GOT3 (cell line): ENCODE measurements at places on chromosomes 6 and 20.
A peak's percentile ranks its signal among the peaks of the same experiment; 100 is the strongest.

GRCh38 chr6:99559057-99559456 lies 9.4 kb downstream of the CCNC start:
- DNase-seq, result no peak

DNA sequence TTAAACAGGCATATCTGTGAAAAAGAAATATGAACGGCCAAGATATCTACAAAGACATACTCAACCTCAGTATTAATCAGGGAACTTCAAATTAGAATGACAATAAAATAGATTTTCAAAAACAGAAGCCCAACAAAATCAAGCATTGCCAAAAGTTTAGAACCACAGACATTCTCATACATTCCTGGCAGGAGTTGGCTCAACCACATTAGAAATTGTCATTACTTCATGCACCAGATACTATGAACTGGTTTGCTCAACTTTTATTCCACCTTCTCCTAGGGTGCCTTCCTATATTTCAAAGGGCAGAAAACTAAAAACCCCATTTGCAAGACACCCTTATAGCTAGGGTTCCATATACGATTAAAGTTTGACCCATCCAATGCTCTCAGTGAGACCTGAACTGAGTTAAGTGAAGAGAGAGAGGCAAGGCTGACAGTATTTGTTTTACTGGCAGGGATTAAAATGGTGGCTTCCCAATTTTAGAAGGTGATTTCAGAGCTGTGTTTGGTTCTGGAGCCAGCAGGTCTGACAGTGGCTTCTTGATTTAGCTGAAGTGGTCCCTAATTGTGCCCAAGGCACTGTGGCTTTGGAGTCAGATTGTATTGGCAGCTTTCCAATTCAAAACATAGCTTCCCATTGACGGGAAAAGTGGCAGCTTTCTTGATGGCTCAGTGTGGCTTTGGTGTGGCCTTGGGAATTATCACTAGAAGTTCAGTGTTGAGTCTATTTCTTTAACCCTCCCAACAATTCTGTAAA lies 77.1 kb upstream of the CDYL start:
- no peak for DNase-seq

GRCh38 chr6:130787726-130788500 lies 39.3 kb upstream of the SMLR1 start:
- no peak for DNase-seq

- DNase-seq, result peak; percentile 44
Observed at GRCh38 chr20:4082406-4083097, 67.2 kb upstream of the RNF24 start.

DNA sequence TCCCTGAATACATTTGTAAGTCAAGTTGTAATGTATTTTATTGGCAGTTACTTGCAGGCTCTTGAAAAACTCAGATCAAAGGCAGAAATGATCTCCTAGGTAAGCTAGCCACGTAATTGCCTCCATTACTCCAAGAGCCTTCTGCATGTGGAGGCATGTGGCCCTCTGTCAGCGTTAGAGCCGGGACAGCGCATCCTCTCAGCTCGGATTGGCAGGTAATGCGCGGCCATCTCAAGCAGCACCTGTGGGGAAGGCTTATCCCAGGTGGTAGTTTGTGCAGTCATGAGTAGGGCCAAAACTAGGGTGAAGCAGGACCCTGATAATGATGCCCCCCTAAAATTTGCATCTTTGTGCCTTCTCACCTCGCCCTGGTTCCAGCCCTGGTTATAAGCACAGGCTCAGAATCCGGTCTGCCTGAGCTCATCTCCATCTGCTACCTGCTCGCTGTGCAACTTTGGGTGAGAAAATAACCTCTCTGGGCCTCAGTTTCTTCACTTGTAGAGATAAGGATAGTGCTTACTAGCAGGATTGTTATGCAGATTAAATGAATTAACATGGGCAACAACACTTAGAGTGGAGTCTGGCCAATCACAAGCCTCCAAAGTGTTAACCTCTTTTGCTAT lies 157.5 kb upstream of the PMEPA1 start:
- DNase-seq, result no peak

DNA sequence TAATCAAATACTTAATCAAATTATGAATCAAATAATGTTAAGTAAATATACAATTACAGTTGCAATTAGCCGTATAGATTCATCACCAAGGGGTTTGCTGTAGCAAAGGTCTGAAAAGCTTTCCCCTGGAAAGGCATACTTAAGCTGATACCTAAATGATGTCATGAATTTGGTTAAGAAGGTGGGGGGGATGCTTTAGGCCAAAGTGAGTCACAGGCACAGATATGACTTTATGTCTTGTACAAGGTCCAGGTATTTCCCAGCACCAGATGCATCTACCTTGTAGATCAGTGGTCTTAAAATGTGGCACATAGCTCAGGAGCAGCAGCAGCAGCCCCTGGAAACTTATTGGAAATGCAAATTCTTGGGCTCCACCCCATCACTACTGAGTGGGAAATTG lies 557.3 kb upstream of the CDH4 start:
- DNase-seq, result no peak

GRCh38 chr6:161104966-161105365 lies 113.4 kb downstream of the MAP3K4 start:
- DNase-seq, result no peak

DNA sequence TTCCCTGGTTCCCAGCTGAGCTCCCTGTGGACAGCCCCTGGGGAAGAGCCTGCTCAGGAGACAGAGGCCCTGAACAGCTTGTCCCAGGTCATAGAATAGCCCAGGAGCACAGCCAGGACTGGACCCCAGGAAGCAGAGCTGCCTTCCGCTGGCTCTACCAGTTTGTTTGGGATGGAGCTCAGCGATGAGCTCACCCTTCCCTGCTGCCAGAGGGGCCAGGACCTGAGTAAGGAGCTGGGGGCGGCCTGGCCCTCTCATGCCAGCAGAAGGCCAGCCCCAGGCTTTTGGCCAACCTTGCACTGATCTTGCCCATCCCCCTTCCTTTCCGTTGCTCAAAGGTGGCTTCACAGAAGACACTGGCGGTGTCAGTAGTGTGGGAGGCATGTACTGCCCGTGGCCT lies 17.5 kb downstream of the MMP24OS start:
- DNase-seq, result no peak

DNA sequence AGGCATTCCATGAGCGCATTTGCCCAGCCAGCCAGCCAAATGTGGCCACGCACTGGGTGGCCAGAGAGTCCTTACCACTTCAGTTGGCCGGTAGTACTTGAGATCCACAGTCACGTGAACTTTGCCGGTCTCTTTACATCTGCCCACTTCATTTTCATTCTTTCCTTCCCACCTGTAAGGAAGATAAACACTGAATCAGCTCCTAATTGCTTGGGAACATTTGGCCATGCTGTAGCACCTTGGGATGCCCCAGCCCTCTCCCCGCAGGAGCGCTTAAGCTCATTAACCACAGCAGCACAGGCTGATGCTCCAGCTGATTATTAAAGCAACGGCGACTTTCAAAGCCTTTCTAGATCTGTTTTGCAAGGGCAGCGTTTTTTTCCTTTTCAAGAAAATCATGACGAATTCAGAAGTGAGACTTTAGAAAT lies 116.6 kb downstream of the FOXC1 start:
- DNase-seq, result no peak

GRCh38 chr6:10528158-10528981 lies 7.2 kb downstream of the GCNT2 start:
- DNase-seq, result no peak

DNA sequence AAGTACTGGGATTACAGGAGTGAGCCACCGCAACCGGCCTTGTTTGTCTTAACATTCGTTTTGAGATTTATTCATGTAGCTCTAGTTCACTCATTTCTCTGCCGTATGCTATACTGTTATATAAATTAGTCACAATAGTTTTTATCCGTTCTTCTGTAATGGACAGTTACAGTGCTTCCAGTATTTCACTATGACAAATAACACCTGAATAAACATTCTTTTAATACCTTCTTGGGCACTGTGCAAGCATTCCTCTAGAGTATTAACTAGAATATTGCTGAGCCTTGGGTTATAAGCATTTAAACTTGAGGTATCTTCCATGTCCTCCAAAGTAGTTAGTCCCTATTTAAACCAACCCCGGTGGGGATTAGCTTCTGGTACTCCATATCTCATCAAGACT lies 45.6 kb downstream of the STK38 start:
- no peak for DNase-seq

DNA sequence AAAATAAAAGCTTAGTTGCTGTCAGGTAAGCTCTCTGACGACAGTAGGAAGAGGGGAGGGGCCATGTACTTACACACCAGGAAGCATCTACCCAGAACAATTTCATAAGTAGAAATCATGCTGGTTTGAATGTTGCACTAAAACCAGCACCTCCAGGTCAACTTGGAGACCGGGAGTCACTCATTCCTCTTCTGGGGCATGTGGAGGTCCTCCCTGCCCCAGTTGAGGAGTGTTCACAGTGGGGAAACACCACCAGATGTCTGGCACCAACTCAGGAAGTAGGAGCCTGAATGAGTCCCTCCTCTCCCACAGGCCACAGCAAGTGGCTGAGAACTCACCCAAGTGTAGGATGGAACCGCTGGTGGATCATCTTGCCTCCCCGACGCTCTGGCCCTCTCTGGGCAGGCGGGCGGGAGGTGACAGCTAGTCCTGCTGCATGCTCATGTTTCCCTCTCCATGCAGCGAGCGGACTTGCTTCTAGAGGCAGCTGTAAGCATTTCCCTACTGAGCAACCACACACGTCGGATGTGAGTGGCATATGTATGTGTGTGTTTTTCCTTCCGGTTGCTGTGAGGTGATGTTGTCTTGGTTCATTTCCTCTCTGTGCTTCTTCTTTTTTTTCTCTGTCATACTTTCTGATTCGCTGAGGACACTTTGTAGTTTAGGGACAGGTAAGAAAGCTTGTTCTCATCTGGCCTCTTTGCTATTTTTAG lies 149.5 kb upstream of the NEDD9 start:
- DNase-seq, result no peak

GRCh38 chr20:39048000-39048696 lies 86.0 kb downstream of the DHX35 start:
- peak; percentile 36 for DNase-seq

- DNase-seq, result no peak
Observed at GRCh38 chr6:42572523-42572922, 8.7 kb downstream of the UBR2 start.

DNA sequence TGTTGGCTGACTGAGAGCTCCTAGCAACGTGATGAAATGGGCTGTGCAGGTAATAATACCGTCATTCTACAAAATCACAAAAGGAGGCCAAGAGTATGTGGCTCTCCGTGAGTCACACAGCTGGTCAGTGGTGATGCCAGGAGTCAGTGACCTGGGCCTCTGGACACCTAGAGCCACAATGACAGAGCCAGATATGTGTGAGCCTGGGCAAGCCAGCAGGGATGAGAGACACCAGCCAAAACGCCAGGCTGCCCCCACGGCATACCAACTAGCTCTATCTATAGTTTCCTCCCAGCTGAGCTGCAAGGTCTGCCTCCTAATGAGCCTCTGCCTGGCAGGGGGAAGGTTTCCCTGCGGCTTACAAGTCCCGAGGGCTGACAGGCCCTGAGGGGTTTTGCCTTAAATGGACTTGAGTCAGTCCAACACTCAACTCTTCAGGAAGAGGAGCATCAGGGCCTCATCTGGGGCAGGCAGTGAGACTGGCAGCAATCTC lies 70.0 kb downstream of the CPNE5 start:
- peak; percentile 7 for DNase-seq

DNA sequence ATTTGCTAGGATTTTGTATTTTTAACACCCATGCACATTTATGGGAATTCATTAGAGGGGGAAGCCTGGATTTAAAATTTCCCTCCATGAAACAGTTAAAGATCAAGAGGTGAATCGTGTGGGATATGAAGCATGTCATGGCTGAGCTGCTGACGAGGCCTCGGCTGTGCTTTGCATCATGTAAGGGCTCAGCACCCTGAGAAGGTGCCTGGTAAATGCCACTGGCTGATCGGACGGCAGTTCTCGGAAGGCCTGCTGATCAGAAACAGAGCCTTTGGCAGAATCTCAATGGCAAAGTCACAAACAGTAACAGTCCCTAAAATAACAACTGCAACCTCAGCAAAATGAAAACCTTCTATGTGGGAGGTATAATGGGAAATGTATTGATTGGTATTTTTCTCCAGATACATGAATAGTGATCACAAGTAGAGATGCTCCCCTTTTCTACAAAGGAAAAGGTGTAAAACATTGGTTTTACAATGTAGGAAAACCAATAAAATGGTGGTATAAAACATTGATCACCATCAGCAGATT lies 53.0 kb upstream of the FUCA2 start:
- DNase-seq, result no peak

GRCh38 chr20:9126527-9126926 lies 57.6 kb downstream of the PLCB4 start:
- DNase-seq, result no peak

- no peak for DNase-seq
Observed at GRCh38 chr20:22821796-22822195, 213.3 kb upstream of the SSTR4 start.

DNA sequence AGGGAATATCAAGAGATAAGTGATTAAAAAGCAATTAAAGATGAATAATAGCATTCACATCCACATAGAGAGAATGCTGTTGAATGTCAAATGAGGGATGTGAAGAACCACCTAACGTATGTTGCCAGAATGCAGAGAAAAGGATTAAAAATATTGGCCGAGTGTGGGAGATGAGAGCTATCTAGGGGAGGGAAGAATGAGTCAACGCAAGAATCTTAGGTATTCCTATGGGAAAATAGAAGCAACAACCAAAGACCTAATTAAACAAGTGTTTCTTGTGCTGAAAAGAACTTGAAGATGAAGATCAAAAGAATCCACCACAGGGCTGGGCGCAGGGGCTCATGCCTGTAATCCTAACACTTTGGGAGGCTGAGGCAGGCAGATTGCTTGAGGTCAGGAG lies 12.2 kb upstream of the RSPH3 start:
- DNase-seq, result no peak

DNA sequence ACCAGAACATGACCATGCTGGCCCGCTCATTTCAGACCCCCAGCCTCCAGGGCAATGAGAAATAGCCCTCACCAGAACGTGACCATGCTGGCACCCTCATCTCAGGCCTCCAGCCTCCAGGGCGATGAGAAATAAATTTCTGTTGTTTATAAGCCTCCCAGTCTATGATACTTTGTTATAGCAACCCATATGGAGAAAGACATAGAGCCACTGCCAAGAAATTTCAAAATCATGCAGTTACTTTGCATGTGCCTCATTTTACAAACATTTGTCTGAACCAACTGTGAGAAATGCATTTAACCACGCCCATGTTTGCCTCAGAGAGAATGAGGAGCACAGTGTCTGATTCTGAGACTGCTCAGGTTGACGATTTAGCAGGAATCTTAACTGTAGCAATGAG lies 15.5 kb downstream of the CYP39A1 start:
- no peak for DNase-seq
